Epithelial cell of esophagus (primary cell): ENCODE measurements at places on chromosomes 5 and 9.

DNA sequence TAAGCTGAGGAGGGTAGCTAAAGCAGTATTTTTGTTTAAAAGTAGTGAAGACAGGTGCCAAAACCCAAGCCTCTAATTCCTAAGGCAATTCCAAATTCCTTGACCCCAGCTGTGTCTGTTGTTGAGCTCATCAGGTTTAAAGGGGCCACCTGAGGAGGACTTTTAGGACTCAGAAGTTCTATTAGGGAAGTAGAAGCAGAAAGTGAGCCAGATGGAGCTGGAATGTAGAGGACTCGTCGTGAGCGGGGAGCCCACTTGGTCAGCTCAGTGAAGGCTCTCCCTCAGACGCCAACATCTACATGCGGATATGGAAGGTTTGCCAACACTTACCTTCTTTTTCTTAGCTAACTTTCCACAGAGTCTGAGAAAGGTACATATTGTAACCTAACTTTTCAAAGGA lies 102.8 kb downstream of the PLPPR1 start:
- DNase-seq: no peak

DNA sequence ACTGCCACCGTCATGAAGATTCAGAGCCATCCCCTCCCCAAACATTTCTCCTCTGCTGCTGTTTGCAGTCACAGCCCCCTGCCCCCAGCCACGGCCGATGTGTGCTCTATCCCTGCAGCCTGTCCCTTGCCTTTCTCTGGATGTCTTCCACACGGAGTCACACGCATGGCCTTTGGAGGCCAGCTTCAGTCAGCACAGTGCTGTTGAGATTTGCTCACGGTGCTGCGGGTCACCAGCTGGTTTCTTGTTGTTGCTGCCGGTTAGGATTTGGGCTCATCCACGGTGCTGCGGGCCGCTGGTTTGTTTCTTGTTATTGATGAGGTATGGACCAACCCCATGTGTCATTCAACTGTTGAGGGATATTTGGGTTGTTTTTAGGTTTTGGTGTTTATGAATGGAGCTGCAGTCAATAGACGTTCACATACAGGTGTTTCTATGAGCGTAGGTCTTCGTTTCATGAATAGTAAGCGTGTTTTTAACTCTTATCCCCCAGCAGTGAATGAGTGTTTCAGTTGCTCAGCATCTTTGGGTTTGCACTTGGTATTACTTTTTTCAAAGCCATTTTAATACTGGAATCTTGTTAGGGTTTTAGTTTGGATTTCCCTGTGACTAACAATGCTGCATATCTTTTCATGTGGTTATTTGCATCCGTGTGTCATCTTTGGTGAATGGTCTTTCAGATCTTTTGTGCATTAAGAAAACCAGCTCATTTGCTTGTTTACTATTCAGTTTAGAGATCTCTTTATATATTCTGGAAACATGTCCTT lies 57.6 kb downstream of the AHRR start:
- no peak for DNase-seq

- no peak for DNase-seq
Observed at GRCh38 chr9:133199648-133200321, 9.3 kb downstream of the OBP2B start.

DNA sequence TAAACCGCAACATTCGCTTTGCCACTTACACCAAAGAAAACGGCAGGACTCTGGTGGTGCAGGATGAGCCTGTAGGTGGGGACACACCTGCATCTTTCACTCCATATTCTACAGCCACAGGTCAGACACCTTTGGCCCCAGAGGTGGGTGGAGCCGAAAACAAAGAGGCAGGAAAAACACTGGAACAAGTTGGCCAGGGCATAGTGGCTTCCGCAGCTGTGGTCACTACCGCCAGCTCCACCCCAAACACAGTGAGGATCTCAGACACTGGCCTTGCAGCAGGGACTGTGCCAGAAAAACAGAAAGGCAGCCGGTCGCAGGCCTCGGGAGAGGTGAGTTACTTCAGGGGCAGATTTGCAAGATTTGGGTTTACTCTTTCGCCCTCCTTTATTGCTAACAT lies 33.8 kb downstream of the KDM3B start:
- DNase-seq: no peak
